ENCODE measurements at places on chromosomes 3 and 15.

DNA sequence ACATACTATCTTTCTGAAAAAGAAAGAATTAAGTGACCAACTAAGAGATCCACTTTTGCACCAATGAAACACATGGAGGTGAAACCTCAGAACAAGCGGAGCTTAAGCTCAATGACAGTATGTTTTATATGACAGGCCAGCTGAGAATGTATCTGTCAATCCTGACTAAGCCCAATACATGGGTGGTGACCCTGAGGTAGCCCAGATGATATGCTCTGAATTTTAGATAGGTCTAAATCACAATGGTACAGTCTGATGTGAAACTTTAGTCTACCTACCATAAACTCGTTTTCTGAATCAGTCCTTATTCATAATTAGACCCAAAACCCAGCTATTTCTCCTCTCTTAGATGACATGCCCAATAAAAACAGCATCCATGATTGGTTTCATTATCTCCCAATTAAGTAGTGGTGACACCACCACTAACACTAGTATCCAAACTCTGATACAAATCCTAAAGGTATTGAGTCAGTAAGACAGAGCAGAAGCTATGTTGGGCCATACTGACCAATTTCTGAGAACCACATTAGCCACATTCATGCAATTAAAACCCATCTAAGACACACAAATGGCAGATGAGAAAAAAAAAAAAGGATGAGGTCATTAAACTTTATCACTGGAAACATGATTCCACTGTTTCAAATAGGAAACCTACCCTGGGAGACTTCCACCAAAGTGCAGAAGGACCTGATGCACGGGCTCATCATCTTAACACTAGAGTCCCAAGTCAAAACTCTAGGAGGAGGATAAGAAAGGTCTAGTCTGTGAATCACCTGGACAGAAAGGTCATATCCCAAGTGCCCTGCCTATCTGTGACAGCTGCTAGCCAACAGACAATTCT is 20.6 kb downstream of the CMTM6 start:
- DNase-seq, result no peak

- DNase-seq, result no peak
These were observed 244.9 kb downstream of the FAM43A start for GRCh38 chr3:194930377-194931204.

DNA sequence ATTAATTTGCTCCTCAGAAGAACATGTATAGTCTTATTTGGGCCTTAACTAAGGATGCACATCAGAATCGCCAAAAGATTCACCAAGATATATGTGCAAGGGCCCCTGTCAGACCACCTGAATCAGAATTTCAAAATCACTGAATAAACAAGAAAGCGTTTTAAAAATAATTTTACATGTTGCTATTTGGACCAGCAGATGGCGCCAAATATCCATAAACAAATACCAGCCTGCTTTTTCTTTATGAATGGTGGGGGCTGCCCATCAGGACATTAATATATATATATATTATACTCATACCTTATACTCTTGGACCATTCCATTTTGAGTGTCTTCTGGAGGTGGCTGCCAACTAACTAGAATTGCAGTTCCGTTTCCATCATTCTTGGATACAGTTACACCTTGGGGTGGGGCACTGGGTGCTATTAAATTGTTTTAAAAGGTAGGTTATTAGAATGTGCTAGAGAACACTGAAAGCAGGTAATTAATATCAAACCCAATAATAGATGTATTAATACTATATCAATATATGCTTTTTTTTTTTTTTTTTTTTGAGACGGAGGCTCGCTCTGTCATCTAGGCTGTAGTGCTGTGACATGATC is 1108.3 kb downstream of the ROBO1 start:
- DNase-seq, result no peak

- no peak for DNase-seq
These were observed 269.7 kb upstream of the THRB start for GRCh38 chr3:24764236-24764915.

GRCh38 chr15:72306211-72306785 is 13.7 kb downstream of the CELF6 start:
- no peak for DNase-seq

GRCh38 chr15:47764666-47765065 is 47.4 kb downstream of the SEMA6D start:
- no peak for DNase-seq

GRCh38 chr3:38151667-38152265 is 13.3 kb downstream of the MYD88 start:
- no peak for DNase-seq

- DNase-seq, result no peak
These were observed 157.3 kb upstream of the BHLHE40 start for GRCh38 chr3:4821975-4822374.

- no peak for DNase-seq
These were observed 774.8 kb upstream of the EPHA6 start for GRCh38 chr3:96039632-96040031.

GRCh38 chr3:140323561-140323960 is 354.3 kb upstream of the TRIM42 start:
- no peak for DNase-seq

DNA sequence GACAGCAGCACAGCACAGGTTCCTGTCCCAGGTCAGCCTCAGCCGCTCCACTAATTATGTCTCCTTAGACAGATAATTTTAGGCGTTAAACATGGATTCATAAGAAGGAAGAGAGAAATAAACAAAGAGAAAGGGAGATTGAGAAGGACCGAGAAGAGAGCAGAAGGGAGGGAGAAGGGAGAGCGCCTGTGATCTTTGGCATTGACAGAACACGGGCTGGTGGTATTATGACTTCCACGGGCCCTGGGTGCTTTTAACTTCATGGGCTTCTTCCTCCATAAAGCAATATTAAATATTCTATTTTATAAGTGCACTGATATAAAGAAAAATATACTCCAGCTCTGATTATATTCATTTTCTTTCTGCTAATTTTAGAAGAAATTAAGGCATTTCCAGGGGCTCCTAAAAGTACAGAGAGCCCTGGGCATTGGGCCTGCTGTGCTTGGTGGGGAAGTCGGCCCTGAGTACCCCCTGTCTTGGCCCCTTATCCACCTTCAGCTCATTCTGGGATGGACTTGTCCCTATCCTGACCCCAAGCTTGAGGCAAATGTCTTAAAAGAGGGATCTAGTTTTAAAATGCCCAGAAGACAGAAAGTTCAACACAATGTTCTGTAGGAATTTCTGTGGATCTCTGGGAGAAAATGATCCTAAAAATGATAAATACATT is 135.3 kb downstream of the MEX3B start:
- DNase-seq, result no peak

DNA sequence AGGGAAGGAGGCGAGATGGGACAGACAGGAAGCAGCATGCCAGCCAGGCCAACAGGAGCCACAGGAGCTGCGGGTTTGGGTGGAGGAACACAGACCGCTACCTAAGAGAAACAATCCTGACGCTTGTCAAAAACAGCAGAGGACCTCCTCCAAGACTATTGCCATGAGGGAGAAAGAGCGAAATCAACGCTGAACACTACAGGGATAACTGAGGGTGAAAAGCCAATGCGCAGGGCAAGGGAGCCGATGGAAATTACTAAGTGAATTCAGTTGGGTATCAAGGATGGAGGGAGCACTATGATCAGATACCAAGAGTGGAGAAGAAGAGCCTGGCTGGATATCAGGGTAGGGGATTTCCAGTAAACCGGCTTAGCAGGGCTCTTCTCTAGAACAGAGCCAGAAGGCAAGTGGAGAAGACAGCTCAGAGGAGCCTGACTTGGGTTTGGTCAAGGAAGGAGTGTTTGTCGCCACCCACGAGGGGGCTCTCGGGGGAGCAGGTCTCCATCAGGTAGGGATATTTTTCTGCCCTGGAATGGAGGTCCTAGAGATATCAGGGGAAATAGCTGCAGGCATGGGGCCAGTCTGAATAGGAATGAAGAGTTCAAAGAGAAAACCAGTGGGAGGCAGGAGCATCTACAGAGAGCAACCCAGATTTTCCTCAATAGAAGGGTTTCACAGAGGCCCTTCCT is 48.4 kb downstream of the SLC41A3 start:
- no peak for DNase-seq

DNA sequence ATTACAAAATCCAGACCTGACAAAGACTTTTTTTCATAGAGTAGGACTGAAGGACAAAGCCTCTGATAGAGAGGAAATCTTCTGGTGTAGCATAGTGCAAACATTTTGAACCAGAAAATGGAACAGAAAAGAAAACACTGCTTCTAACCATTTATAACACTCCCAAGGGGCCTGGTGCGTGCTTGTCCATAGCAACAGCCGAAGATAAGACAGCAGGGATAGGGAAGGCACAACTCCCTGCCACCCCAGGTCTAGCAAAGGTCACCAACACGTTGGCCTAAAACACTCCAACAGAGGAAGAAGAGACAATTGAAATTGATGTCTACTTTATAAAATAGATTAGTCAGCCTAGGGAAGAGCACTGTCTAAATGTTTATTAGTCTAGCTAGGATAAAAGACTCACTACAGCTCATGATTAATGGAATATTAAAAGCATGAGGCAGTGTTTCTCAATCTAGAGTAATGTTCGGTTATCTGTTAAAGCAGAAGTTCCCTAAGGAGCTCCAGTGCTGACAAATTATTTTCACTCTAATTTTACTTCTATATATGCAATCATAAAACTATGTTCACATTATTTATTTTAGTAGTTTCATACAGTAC is 145.2 kb downstream of the P3H2 start:
- DNase-seq, result no peak

DNA sequence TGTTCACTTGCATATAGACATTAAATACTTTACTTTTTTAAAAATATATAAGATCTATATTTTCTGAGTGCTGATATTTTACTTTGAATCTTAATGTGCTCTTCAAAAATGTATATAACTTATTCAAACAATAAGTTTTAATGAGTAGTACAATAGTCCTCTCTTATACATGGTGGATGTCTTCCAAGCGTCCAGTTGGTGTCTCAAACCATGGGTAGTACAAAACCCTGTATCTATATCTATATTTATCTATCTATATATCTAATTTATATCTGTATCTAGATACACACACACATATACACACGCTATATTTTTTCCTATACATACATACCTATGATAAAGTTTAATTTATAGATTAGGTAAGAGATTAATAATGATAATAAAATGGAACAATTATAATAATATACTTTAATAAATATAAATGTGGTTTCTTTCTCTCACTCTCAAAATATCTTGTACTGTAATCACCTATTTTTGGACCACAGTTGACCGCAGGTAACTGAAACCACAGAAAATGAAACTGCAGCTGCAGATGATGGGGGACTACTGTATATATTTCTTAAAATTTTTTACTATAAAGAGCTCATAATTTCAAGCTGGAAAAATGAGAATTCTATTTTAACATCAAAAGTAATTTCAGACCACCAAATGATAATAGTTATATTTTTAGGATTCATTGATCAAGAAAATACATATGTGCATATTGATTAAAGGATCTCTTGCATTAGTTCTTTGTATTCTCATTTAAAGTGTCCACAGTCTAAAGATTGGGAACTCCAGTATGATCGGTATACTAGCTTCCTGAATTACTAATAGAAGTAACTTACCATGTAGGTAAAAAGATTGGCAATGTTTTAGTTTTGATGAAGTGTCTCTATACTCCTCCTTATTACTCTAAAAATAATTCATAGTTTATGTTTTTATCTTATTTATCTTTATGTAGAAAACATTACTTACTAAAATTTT is 215.1 kb upstream of the MLF1 start:
- no peak for DNase-seq

DNA sequence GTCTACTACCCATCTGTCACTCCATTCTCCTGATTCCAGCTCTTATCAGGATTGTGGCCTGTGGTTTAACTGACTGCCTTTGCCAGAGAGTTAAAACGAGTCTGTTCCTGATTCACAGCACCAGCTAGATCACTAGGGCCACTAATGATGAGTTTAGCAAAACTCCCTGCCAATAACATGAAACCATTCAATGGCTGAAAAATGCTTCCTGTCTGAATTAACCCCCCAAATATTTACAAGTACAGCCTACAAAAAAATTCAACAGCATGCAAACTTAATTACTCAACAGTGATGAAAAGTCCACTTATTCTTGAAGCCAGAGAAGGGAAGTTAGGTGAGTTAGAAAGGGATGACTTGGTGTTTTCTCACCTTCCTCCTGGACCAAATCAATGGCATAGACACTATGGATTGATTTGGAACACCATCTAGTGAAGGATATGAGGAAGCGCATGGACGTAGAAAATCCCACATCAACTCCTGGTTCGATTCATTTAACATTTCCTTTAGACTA is 141.4 kb downstream of the TGFBR2 start:
- DNase-seq, result no peak

- no peak for DNase-seq
These were observed 104.9 kb upstream of the TRIM42 start for GRCh38 chr3:140573011-140573410.

- DNase-seq, result no peak
These were observed 34.6 kb upstream of the FGD5 start for GRCh38 chr3:14784087-14784681.

- DNase-seq, result no peak
These were observed 163.7 kb downstream of the PLD1 start for GRCh38 chr3:171646357-171647133.

DNA sequence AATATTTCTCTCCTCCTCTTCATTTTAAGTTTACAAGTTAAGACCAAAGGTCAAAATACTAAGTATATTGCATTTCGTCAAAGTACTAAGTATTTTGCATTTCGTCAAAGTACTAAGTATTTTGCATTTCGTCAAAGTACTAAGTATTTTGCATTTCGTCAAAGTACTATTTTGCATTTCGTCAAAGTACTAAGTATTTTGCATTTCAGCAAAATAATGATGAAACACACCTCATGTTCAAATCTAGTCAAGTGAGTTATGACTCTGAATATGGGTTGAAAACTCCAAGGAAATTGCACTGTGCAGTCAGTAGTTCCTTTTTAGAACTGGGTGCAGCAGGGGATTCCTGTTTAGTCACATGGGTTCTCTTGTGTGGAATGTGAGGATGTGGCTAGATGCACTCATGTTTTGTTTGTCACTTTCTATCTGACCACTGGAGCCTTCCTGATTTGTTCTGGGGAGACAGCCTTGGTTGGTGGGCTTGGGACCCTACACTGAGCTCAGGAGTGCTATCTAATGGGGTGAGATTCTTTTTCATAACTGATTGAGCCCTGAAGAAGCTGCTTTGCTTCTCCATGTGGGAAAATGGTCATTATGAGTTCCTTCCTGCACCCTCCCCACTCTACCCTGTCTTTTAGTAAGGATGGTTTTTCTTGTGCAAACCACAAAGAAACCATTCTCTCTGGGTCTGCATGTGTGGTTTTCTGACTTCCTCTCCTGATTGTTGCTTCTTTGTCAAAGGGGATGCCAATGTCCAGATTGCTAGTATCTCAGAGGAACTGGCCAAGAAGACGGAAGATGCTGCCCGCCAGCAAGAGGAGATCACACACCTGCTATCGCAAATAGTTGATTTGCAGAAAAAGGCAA is 73.4 kb downstream of the CCK start:
- no peak for DNase-seq

- no peak for DNase-seq
These were observed at the start of gene LCTL for GRCh38 chr15:66565741-66566144. TSS of gene LCTL (minus strand) at chr15:66565998. CDS start at chr15:66565365, 633 bp downstream.

Data from NCI-H187 (cell line).